Colonic mucosa (tissue), 4 donors: ENCODE measurements at places on chromosomes 3 and 15. TPM values are rescaled to one million over a fixed set of nuclear protein-coding genes. Genes with fewer than 3 reads are reported as not detected.

Gene GP9
- total RNA-seq: 0.37 TPM

Gene ST3GAL6
- total RNA-seq: 2.3 TPM

Gene KLHL6
- total RNA-seq: 2.0 TPM

Gene ARNT2
- 2.7 TPM for total RNA-seq

Gene IGSF11
- total RNA-seq: 0.22 TPM

Gene HIGD2B
- not detected for total RNA-seq

Gene SEMA3G
- total RNA-seq: 2.4 TPM

Gene ACP3
- 8.1 TPM for total RNA-seq

Gene ZFYVE19
- total RNA-seq: 27.9 TPM

Gene KPNA1
- total RNA-seq: 47.4 TPM

Gene ATP8B4
- 2.7 TPM for total RNA-seq

Gene SOX2
- 0.25 TPM for total RNA-seq

Gene ZNF385D
- total RNA-seq: 2.6 TPM

Gene LRRK1
- 29.6 TPM for total RNA-seq

Gene ESYT3
- 0.89 TPM for total RNA-seq

Gene GPR27
- total RNA-seq: 0.61 TPM

Gene THSD4
- 18.8 TPM for total RNA-seq

Gene RBMS3
- 2.8 TPM for total RNA-seq
